ENCODE measurements at places on chromosomes 3 and 15.
A peak's percentile ranks its signal among the peaks of the same experiment; 100 is the strongest.

- DNase-seq: no peak
Observed at GRCh38 chr3:54424292-54424691, 301.9 kb downstream of the CACNA2D3 start.

DNA sequence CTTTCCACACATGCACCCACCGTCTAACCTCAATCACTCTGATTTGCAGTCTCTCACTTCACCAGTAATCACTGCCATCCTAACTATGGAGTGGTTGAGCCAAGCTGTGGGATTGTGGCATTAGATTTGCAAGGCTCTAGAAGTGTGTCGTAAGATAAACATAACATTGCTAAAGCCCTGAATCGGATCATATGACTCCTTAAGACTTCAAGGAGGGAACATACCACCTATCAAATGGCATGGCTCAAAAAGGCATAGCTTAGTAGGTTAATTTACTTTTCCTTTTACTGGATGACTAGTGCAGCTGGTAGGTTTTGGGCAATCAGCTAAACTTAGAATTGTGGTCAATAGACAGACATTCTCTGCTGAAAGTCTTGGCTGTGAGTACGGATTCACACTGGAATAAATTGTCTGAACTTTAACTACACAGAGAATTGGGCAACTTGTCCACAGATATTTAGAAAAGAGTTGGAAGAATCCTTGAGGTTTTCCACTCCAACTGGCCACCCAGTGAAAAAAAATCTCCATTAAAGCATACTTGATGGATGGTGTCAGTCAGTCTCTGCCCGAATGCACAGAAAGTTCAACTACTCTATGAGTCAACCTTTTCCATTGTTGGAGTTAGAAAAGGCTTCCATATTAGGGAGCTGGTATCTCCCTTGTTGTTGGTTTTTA is 476.7 kb upstream of the CBLB start:
- DNase-seq: no peak

- peak; percentile 73 for DNase-seq
Observed at GRCh38 chr15:69530991-69531664, 78.5 kb downstream of the RPLP1 start.

DNA sequence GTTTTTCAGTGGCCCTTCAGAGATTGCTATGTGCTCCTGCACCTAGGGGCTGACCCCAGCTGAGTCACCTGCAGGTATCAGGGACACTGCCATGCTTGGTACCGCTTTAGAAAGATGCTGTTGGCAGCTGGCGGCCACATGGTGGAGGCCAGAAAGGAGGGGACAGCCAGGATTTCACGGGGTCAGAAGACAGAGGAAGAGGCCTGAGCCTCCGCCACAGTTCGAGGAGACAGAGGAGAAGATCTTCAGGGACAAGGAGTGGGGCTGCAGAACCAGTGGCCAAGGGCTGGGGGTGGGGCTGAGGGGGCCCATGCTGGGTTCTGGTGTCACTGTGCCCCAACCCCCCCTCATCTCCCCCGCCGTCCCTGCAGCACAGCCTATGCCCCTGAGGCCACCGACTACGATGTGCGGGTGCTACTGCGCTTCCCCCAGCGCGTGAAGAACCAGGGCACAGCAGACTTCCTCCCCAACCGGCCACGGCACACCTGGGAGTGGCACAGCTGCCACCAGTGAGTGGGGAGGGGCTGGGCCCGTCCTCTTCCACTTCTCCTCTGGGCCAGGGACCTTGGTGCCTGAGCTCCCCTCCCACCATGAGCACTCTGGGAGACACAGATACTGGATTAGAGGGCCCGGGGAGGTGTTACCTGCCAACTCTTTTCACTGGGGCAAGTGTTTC is 19.9 kb downstream of the LOXL1 start:
- no peak for DNase-seq

GRCh38 chr3:63914312-63914711 is 2.1 kb upstream of the SCAANT1 start:
- no peak for DNase-seq

Data from NCI-H1436 (cell line).